KBM-7 (cell line): ENCODE measurements at places on chromosomes 6 and 20.

- DNase-seq, result peak; percentile 4
These were observed 28.8 kb downstream of the PDE7B start for GRCh38 chr6:135880066-135880972.

DNA sequence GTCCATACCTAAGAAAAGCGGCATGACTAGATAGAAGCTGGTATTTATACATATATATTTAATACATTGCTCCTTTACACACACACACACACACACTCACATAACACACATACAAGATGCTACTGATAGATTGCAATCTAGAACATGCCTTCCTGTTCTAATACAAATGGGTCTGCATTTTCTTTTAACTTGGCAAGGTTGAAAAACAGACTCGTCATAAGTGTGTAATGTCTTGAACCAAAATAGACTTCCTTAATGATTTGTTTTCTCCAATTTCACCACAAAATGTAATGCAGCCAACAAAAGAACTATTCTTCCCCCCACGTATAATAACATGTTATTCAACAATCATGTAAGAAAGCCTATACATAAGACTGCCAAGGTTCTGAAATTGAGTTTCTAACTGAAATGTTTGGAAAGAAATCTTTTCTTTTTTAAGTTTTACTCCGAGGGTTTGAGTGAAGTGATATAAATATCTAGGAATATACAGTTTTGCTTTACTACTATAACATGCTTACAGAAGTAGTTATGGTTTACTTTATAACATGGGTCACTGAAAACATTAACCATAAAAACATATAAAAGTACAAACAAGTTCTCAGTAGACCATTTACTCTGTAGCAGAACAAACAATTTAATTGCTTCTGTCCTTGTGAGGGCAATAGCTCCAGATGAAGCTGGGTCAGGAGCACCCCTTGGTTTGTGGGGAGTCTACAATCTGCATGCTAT, 207.5 kb downstream of the FOXC1 start:
- no peak for DNase-seq

DNA sequence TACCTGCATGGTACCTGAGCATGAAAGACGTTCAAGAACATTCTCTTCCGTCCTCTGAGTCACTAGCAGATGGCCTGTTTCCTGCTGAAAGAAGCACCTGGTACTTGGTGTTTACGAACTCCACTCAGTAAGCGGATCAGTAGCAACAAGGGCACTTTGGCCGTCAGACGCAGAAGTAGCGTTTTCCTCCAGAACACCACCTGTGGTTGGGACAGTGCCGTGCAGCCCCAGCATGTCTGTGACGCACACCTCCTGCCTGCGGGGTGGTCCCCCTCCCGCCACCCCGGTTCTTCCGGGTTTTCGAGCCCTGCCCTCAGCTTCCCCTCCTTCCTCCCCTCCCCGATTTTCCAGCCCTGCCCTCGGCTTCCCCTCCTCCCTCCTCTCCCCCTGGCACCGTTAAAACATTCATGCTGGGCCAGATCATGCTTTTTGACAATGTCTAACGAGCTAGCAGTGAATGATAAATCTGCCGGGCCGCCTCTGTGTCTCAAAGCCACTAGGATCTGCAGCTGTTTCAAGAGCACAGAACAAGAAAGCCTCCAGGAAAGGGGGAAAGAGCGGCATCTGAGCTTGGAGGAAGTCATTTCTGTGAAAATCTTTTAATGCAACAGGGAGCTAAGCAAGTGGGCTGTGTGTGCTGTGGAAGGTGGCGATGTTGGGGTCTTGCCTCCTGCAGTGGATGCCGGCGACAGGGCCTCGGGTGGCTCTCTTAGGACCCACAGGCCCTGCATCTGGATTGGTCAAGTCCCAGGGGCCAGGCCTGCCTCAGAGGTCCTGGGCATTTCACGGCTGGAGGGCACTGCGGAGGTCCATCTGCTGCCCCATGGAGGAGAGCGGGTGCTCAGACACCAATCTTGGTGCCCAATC, 207.9 kb downstream of the ERMARD start:
- peak; percentile 44 for DNase-seq

- no peak for DNase-seq
These were observed 27.5 kb upstream of the AFDN start for GRCh38 chr6:167799033-167799821.

DNA sequence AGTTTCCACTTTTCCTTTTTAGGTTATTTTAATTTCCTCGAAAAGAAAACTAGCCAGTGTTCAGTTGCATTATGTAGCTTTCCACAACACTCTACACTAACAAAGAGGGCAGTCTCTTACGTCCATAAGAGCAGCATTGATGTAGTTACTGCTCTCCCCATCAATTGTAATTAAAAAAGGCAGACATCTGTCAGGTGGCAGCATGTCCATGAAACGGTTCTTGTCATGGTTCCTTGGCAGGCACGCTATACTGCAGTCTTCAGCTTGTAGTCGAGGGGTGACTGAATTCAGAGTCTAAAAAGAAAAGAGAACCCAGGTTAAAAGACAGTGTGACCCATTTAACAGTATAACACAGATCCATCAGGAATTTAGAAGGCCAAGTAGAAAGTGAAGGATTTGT, 80.1 kb upstream of the THEMIS start:
- DNase-seq, result no peak

- no peak for DNase-seq
These were observed 120.2 kb downstream of the JARID2 start for GRCh38 chr6:15366003-15366535.

- DNase-seq, result no peak
These were observed 125.9 kb downstream of the KIF6 start for GRCh38 chr6:39599341-39599740.

DNA sequence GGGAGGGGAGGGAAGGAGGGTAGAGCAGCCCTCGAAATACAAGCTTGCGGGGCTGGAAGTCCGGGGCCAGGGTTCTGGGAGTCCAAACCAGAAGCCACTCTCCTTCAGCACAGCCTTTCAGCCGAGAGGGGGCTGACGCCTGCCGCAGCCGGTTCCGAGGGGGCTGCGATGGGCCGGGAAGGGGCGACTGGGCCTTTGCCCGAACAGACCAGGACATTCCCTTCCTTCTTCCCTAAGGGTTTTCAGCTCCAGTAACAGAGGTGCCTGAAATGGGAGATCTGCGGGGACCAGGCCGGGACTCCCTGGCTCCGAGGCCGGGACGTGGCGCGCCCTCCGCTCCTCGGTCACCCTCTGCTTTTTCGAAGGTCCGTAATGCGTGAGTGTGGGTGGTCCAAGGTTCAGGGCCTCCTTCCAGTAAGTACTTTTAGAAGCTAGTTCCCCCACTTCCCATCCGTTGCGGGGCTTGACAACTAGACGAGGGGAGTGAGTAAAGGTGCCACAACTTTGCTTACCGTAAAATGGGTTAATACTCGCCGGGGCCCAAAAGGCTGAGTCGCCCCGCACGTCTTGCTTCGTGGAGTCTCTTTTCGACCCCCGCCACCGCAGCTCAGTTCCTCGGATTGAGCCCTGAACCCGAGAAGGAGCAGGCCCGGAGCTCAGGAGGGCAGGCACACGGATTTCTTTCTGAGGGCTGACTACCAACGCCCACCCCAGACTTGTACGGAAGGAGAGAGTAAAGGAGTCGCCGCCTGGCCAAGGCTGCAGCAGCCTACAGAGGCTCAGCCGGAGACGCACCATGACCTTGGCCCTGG, 2.9 kb upstream of the OLIG3 start:
- DNase-seq, result no peak

DNA sequence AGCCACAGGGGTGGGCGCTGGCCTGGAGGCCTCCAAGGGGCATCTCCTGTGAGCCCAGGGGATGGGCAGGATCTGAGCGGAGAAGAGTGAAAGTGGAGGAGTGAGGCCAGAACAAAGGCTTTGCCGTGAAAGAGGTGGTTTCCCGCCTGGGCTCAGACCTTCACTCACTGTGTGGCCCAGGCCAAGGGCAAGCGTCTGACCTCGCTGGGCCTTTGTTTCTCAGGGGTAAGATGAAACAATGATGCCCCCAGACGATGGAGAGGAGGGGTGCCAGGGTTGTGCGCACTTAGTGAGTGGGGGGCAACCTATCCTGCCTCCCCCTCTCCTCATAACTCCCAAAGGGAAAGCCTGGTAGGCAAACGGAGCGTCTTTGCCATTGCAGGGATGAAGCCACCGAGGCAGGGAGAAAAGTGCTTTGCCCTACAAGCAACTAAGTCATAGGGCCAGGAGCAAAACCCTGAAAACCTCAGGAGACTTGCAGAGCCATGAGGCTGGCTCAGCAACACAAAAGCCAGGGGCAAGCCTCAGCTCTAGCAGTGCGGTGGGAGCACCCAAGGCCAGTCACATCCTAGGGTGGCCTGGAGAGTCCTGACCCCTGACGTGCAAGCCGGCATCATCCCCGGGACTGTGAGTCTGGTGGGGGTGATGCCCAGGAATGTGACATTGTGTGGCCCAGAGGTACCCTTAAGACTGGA, 897 bp upstream of the STMN3 start:
- no peak for DNase-seq

- no peak for DNase-seq
These were observed 60.9 kb downstream of the TFAP2C start for GRCh38 chr20:56689852-56690485.

DNA sequence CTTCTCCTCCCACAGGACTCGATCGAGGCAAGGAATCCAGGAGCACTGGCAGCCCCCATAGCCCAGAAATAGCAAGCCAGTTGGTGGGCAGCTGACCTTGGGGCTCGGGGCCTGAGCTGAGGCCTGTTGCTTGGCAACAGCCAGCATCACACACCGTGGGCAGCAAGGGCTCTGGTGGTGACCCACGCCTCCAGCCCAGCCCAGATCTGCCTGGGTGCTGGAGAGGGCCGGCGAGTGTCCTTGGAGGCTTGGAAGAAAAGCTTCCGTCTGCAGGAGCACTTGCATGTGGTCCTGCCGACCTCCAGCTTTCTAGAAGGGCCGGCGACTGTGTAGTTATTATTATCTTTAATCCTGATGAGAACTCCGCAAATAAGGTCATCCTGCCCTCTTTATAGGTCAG, 67.3 kb downstream of the STK35 start:
- DNase-seq, result no peak

GRCh38 chr20:20318365-20319161, 49.3 kb upstream of the INSM1 start:
- DNase-seq, result peak; percentile 9

DNA sequence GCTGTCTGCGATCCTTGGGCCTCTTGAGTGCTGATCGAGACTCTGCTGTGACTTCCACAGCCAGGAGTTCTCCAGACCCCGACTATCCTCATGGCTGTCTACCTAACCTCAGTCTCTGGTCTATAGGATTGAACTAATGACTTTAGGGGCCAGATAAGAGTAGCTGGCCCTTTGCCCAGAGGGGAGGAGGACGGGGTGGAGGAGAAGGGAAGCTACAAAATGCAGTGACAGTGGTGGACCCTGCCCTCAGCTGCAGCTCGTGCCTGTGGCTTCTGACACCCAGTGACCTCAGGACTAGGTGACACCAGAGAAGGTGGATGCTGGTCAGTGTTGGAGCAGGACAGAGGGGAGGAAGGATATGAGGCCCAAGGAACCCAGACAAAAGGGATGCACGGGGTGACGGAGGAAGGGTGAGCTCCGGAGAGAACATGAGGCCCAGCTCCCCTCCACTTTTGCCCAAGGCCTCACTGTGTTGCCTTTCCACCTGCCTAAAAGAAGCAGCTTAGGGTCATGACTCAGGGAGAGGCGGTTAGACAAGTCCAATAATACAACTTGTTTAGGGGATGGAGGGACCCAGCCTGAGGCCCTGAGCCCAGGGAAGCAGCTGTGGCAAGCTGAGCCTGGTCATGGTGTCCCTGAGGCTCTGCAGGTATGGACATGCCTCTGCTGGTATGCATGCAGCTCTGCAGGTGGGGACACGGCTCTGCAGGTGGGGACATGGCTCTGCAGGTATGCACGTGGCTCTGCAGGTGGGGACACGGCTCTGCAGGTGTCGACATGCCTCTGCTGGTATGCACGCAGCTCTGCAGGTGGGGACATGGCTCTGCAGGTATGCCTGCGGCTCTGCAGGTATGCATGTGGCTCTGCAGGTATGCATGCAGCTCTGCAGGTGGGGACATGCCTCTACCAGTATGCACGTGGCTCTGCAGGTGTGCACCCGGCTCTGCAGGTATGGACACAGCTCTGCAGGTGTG, 67.7 kb downstream of the SYNJ2 start:
- no peak for DNase-seq

DNA sequence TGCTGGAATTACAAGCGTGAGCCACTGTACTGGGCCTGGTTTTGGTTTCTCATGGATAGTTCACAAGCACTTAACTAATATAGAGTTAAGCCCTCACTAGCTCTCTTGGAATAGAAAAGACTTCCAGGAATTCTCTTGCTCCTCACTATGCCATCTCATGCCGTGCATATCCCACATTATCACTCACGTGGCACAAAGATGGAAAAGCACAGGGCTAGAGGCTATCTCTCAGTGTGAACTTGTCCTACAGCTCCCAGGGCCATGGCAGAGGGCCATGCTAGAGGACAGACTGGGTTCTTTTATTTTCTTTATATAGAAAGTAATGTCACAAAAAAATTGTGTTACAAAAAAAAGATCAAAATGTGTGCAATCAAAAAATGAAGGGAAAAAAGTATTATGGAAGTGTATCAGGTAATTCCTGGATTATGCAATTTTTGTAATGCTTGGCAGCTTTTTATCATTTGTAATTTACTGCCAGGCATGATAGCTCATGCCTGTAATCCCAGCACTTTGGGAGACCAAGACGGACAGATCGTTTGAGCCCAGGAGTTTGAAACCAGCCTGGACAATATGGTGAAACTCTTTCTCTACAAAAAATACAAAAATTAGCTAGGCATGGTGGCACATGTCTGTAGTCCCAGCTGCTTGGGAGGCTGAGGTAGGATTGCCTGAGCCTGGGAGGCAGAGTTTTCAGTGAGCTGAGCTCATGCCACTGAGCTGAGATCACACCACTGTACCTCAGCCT, 6.4 kb upstream of the SLC2A12 start:
- no peak for DNase-seq

GRCh38 chr20:24948939-24949679, at the start of gene CST7:
Gene CST7 (plus strand): TSS chr20:24949269. CDS start chr20:24949506, 237 bp downstream.
- peak; percentile 91 for DNase-seq

DNA sequence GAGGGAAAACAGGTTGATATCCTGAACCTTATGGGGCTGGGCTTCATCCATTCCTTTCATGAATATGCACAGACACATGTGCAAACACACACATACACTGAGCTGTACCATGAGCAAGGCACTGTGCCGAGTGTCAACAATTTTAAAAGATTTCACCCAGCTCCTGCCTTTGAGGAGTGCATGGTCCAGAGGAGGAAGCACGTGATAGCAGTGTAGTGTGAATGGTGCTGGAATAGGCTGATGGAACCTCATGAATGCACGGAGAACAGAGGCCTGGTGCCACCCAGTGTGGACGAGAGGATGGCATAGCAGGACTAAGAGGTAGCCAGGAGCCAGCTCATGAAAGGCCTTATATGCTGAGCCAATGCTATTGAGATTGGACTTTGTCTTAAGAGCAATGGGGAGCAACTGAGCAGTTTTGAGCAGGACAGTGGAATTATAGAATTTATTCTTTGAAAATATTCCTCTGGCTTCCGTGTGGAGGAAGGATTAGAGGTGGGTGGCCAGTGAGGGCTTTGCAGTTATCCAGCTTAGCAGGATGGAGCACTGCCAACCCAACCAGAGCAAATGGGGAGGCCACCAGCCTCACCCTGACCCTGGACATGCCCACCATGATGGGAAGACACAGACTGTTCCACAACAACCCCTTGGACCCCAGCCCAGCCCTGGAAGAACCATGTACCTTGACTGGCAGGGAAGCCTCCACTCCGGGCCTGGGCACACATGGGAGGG, 84.4 kb downstream of the UNC5CL start:
- DNase-seq, result no peak
